ENCODE measurements at places on chromosomes 12 and 14.

DNA sequence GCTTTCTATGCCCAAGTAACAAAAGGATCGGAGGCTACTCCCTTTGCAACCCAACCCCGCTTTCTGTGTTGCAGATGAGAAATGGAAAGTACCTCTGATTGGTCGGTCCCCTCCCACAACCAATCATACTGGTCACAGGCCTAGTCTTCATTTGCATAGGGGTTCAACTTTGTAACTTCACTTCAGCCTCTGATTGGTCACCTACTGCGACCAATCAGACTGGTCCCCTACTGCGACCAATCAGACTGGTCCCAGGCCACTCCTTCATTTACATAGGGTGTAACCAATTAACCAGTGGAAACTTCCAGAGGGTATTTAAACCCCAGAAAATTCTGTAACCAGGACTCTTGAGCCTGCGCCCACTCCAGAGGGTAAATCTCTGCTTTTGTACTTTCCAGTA is 906.4 kb upstream of the TMEM132C start:
- DNase-seq = no peak

- no peak for DNase-seq
Measured at GRCh38 chr12:9039397-9039977, 50.1 kb downstream of the KLRG1 start.

DNA sequence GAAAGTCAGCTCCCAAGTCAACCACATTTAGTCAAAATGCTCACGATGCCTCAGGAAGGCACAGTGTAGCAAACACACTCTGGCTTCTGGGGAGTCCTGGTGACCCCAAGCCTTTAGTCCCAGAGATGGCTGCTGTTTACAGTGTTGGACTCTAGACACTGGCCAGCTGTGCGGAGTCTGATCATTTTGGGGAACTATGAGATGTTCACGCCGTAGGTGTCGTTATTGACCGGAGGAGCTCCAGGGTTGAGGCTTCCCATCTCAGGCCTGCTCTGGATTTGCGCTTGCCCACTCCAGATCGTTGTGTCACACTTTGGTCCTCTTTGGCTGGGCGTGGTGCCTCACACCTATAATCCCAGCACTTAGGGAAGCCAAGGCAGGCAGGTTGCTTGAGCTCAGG is 27.7 kb downstream of the BRI3BP start:
- no peak for DNase-seq

GRCh38 chr14:92185559-92185958 is 63.8 kb downstream of the CPSF2 start:
- DNase-seq = no peak

- DNase-seq = no peak
Measured at GRCh38 chr12:4439736-4440135, 5.9 kb downstream of the FGF6 start.

GRCh38 chr14:95362138-95362494 is 42.4 kb upstream of the CLMN start:
- no peak for DNase-seq

GRCh38 chr12:122023339-122024131 is 1.9 kb downstream of the BCL7A start:
- DNase-seq = peak; percentile 29

DNA sequence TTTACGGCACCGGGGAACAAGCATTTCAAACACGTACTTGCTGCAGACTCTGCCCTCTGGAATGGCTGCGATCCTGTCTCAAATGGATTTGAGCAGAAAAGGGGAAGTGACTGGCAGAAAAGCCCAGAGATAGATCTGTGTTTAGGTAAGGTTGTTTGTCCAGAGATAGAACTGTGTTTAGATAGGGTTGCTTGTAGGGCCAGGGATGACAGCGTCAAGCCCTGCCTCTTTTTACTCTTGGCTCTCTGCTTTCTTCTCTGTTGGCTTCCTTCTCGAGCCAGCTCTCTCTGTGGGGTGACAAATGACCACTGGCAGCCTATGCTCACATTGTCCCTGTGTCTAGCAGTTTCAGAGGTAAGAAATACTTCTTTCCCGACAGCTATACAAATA is 11.4 kb downstream of the DGLUCY start:
- DNase-seq = no peak

DNA sequence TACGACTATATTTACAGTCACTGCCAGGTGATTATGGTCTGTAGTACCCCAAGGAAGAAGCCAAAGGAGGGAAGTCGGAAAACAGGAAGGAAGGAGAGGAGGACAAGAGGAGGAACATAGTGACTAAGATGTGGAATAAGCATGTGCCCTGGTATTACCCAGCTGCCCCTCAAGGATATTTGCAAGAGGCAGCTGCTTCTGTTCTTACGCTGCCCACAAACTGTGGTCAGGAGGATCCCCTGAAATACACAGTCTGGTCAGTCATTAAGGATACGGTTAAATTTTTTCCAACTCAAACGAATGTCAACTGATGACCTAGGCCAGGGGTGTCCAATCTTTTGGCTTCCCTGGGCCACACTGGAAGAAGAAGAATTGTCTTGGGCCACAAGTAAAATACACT is 126.5 kb downstream of the CMAS start:
- no peak for DNase-seq

GRCh38 chr14:52876806-52877205 is 74.0 kb downstream of the FERMT2 start:
- DNase-seq = no peak

GRCh38 chr12:69540987-69541386 is 44.3 kb upstream of the CCT2 start:
- DNase-seq = peak; percentile 50

DNA sequence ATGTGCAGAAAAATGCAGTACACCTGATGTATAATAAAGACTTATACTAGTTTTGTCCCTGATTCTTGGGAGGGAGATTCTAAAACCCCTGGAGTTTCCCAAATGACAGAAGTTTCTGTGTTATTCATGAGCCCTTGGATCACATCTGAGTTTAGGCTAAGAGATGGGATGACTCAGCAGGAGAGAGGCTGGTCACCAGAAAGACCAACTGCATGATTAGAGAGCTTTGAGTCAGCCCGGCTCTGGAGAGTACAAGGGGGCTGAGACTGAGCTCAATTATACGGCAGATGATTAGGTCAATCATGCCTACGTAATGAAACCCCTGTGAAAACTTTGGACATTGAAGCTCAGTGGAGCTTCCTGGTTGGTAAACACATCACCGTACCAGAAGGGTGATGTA is 174.2 kb downstream of the SSPN start:
- DNase-seq = peak; percentile 44

GRCh38 chr12:26571560-26571959 is 261.4 kb downstream of the ITPR2 start:
- DNase-seq = no peak

GRCh38 chr12:66960704-66961690 is 282.1 kb upstream of the GRIP1 start:
- no peak for DNase-seq

DNA sequence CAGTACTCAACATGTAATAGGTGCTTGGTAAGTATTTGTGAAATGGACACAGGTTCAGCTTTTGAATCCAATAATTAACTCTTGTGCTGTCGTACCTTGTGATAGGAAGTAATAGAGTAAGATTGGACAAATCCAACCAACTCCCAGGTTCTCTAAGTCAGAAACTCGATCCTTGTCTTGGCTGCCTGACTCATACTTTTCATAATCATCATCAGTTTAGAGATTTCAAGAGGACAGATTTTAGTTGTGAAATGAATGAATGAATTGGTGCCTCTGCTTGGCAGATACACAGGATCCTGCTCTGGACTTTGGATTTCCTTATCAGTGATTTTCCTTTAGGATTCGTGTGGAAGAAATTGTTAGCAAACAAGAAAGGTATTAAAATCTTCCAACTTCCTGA is 1145.2 kb downstream of the AACS start:
- DNase-seq = no peak

DNA sequence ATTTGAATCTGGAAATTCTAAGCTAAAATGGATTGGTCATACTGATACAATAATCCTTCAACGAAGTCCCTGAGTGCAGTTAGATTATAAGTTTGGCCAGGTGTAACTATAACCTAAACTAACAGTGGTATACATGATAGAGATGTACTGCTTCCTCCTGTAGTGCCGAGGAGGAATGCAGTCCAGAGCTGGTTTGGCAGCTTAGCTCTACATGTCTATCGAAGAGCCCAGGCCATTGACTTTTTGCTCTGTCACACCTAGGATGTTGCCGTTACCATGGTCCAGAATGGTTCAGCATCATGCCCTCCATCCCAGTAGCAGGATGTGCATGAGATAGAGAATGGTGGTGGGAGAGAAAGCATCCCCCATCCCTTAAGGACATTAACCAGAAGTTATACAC is 318.1 kb downstream of the ZFP36L1 start:
- no peak for DNase-seq

GRCh38 chr14:77980475-77981321 is 180.8 kb downstream of the ADCK1 start:
- DNase-seq = no peak

DNA sequence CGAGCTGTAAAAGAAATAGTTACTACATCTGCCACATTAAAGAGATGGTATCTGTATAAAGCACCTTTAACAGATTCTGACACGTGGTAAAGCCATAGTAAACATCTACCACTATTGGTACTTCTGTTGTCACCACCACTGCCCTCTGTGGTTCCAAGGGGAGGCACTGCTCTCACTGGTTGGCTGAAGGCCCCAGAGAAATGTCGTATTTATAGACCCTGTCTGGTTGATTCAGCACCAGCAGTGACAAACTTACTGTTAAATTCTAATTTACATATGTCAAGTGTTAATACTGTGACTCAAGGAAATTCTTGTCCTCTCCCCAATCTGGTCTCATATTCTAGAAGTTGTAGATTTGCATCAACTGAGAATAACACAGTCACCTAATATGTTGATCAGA is 281.1 kb downstream of the ERC1 start:
- DNase-seq = no peak

DNA sequence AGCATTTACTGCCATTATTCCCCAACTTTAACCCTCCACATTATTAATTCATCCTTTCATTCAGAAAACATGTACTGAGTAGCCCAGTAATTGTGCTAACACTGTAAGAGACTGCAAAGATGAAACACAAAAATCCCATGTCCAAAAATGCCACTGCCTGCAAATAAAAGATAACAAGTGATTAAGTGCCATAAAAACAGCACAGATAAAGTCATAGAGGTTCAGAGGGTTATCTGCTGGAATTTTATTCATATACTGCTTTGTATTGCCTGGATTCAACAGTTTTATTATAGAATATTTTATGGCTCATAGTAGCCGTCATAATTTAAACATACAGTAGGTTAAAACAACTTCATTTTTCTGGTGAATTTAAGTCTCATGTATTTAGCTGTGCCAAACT is 177.9 kb downstream of the KICS2 start:
- DNase-seq = no peak

DNA sequence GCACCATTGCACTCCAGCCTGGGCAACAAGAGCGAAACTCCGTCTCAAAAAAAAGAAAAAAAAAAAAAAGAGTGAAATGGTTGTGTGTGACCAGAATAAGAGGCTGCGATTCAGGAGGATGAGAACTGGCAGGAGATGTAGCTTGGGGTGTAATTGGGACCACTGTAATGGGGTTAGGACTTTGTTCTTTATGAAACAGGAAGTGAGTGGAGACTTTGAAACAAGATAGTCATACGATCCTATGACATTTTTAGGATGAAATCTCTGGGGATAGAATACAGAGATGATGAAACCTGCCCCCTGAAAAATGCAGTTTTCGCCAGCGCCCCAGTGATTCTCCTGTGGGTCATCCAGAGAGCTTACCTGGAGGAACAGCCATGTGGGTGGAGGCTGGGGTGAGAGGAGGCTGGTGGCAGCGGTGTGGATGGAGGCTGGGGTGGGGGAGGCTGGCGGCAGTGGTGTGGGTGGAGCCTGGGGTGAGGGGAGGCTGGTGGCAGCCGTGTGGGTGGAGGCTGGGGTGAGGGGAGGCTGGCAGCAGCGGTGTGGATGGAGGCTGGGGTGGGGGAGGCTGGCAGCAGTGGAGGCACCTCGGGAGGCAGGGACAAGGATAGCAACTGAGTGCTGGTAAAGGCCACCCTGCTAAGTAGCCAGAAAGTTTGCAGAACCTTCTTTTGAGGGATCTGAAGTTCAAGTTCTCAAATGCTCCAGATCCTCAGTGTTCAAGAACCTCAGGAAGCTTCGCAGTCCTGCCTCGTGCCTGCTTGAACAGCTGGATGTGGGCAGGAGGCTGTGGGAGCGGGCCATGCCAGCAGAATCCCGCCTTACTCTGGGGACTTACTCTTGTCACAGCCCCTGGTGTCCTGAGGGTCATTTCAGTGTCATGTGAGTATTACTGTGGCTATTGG is 20.2 kb downstream of the FBXL14 start:
- no peak for DNase-seq

- no peak for DNase-seq
Measured at GRCh38 chr14:104442631-104443390, 136.8 kb upstream of the C14orf180 start.

DNA sequence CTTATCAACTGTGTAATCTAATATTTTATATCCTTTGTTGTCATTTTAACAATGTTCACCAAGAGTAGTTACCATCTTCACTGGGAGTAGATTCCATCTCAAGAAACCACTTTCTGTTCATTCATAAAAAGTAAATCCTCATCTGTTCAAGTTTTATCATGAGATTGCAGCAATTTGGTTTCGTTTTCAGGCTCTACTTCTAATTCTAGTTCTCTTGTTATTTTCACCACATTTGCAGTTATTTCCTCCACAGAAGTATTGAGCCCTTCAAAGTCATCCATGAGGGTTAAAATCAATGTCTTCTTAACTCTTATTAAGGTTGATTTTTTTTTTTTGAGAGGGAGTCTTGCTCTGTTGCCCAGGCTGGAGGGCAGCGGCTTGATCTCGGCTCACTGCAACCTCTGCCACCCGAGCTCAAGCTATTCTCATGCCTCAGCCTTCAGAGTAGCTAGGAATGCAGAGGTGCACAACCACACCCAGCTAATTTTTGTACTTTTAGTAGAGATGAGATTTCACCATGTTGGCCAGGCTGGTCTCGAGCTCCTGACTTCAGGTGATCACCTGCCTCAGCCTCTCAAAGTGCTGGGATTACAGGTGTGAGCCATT is 276.6 kb downstream of the ACSS3 start:
- DNase-seq = no peak

GRCh38 chr14:61430066-61430757 is 108.8 kb downstream of the PRKCH start:
- DNase-seq = no peak

DNA sequence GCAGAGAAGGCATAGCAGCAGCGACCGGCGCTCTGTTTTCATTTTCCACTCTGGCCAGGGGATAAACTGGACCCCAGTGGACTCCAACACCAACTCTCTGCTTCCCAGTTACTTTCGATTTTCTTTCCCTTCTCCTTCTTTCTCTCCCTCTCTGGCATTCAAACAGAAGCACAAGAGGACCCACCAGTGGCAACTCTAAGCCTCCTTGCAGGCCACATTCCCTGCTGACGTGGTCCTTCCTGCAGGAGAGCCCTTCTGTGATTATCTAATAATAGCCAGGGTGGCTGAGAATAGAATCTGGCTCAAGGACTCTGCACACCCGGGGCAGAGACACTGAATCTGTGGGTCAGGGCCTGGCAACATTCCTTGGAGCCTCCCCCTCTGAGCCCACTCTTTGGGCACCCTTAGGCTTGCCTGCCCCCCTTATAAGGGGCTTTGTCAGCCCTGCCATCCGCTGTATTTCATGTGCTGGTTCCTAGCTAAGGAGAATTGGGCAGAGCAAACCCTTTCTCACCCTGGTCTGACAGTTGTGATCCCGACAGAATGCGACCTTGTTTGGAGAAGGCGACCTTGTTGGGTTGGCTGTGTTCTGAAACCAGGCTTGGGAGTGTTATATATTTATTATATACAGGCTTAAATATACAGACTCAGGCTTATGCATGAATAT is 8.2 kb upstream of the HOXC6 start:
- no peak for DNase-seq

- no peak for DNase-seq
Measured at GRCh38 chr14:88866305-88866704, 41.9 kb downstream of the TTC8 start.
